ENCODE measurements at places on chromosomes 3 and 15. TPM values are rescaled to one million over a fixed set of nuclear protein-coding genes. Genes with fewer than 3 reads are reported as not detected.

Gene PATL2
- total RNA-seq, result 1.2 TPM

Gene SPTBN5
- 1.4 TPM for total RNA-seq

Gene GALNT15
- 9.9 TPM for total RNA-seq

Gene CLDN1
- total RNA-seq, result 36.4 TPM

Gene SENP8
- total RNA-seq, result 3.4 TPM

Gene ALS2CL
- 12.2 TPM for total RNA-seq

Gene SH2D7
- not detected for total RNA-seq

Gene CPLX3
- total RNA-seq, result not detected

Gene TNK2
- total RNA-seq, result 25.7 TPM

Gene DUOX1
- total RNA-seq, result 1.8 TPM

Gene LRRC31
- not detected for total RNA-seq

Gene PCLAF
- total RNA-seq, result 14.1 TPM

Gene USP8
- total RNA-seq, result 59.3 TPM

Gene IRAK2
- total RNA-seq, result 2.7 TPM

Gene SGO1
- total RNA-seq, result 4.0 TPM

Gene GOLGA8M
- total RNA-seq, result 3.7 TPM

Gene SLC12A1
- 578 TPM for total RNA-seq

Gene SNURF
- total RNA-seq, result 59.5 TPM

Gene KBTBD13
- total RNA-seq, result 1.2 TPM

Gene B3GALNT1
- total RNA-seq, result 38.1 TPM

Gene GOLGA8S
- 0.12 TPM for total RNA-seq

Gene VIPR1
- total RNA-seq, result 3.4 TPM

Gene LRRN1
- 8.3 TPM for total RNA-seq

Gene ZMAT3
- 8.8 TPM for total RNA-seq

Gene THRB
- 22.3 TPM for total RNA-seq

Gene STRIT1
- 2.0 TPM for total RNA-seq

Gene PPP1R14D
- total RNA-seq, result not detected

Gene DUOXA2
- total RNA-seq, result not detected

Gene RTP4
- 1.7 TPM for total RNA-seq

Gene LDHAL6B
- not detected for total RNA-seq

Gene BLOC1S6
- 43.9 TPM for total RNA-seq

Gene GRK7
- not detected for total RNA-seq

Gene CCR3
- 0.47 TPM for total RNA-seq

Gene ATP13A5
- not detected for total RNA-seq

Gene BCL2A1
- total RNA-seq, result 8.2 TPM

Gene PLSCR2
- 0.47 TPM for total RNA-seq

Gene SLC9C1
- total RNA-seq, result 1.5 TPM

Gene C3orf85
- total RNA-seq, result 3.6 TPM

Gene PARP3
- 20.0 TPM for total RNA-seq
